ENCODE measurements at places on chromosomes 5 and 9. TPM values are rescaled to one million over a fixed set of nuclear protein-coding genes. Genes with fewer than 3 reads are reported as not detected.

ZNG1E gene
- 62.6 TPM for total RNA-seq

FST gene
- total RNA-seq = 1.4 TPM

ARL10 gene
- 0.37 TPM for total RNA-seq

LOX gene
- total RNA-seq = 1.4 TPM

SPATA31E1 gene
- total RNA-seq = 0.01 TPM

KIF20A gene
- 41.8 TPM for total RNA-seq
